ENCODE measurements at places on chromosomes 5 and 9.

GRCh38 chr9:130072515-130073235 lies 19.0 kb downstream of the GPR107 start:
- no peak for DNase-seq

GRCh38 chr5:148843510-148844318 lies 17.3 kb downstream of the ADRB2 start:
- DNase-seq, result no peak

DNA sequence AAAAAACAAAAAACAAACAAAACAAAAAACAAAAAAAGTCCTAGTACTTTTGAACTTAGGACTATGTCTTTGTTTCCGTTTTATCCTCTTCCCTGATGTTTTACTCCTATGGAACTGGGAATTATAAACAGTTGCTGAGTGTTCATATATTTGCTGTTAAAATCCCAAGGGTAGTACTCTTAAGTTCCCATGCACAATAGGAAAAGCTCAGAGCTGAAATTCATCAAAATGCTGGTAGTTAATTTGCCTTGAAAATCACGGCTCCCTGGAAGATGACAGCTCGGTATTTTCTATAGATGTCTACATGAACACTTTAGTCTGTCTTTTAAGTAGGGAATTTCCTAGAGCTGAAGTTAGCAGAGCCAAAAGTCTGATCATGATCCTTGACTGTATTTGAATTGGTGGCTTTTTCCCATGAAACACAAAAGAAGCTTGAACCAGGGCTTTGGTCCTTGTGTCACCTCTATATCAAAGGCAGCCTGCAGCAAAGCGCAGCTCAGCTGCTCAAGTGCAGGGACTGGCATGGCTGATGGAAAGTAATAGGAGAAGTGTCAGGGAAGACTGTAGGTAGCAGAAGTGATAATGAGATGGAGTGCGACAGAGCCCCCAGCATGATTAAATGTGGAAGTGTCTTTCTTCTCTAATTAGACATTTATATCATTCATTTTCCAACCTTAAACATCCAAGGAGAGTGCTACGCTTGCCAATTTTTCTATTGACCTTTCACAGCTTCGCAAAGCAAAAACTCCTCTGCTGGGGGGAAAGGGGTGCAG lies 310.9 kb downstream of the TRIM36 start:
- DNase-seq, result no peak

- DNase-seq, result no peak
Measured at GRCh38 chr5:123093601-123094236, 4.7 kb downstream of the PRDM6 start.

DNA sequence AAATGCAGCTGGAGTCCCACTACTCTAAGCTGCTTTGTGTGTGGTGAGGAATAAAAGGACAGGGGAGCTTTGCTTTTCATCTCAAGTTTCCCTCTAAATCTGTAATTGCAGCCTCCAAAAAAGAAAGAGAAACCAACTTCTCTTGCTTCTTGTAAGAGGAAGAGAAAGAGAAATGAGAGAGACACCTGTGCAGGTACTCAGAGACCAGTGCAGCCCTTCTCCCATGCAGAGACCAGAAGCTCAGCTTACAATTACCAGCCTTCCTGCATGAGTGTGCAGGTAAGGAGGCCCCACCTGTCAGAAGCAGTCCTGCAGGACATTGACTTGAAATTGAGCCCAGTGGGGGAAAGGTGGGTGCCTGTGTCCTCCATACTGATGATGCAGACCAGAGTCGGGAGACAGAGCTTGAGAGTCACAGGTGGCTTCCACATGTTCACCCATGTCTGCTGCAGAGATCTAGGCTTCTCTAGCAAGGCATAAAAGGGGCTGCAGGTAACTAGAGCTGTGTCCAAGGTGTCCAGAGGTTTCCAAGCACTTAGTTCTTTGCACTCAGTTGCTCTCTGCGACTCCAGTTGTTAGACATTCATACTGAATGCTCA lies 15.3 kb upstream of the MED10 start:
- no peak for DNase-seq

DNA sequence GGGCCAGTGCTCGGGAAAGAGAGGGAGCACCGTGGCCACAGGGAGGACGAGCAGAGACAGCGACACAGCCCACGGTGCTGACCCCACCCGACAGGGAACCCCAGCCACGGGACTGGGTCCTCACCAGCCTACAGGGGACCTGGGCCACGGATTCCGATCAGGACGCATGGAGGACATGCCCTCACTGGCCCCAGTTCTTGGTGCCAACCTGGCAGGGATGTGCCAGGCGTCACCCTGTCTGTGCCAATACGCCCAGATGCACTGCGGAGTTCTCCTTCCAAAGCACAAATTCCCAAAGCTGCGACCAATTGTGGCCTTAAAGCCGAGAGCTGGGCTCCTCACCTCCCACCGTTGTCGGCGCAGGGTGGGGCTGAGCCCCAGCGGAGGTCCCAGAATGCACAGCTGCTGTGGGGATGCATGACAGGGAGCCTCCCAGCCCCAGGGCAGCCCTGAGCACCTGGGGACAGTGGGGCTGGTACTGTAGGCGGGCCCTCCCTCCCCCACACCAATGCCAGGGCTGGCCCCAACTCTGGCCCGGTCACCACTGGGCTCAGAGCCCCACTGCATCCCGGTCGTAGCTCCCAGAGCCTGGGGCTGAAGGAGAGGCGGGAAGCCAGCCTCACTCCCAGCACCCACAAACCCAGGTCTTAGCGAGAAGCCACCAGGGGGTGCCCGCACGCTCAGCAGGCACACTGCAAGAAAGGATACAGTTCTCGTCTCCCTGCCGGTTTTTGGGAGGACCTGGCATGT lies 44.2 kb downstream of the NKD2 start:
- DNase-seq, result no peak

GRCh38 chr5:6875376-6875775 lies 162.1 kb downstream of the TENT4A start:
- DNase-seq, result no peak
